Effector CD8-positive, alpha-beta T cell (primary cell): ENCODE measurements at places on chromosomes 1 and 21.

DNA sequence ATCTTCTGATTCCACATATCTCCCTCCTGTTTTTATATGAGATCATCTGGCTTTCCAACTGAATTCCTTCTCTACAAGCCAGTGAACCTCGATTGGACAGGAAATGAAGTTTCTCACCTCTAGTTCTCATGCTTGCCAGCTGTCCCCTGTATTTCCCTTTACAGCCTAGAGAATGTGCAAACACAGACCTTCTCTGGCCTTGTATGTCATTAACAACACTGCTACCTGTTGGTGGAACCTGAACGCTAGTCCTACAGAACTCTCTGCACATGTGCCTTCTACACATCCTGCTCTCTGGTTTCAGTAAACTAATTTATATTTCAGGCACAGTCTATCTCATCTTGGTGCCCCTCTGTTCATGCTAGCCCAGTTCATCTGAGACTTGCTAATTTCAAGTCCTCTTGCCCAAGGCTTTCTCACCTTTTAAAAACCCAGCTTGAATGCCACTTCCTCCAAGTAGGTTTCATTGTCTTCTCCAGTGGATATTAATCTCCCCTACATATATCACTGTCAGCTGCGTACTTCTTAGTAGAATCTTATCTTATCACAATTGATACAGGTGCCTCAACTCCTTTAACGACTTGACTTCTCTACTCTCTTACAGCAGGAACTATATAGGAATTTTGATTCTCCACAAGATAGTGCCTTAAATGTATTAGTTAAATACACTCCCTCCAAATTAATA lies 549.9 kb downstream of the PLPP3 start:
- DNase-seq, result no peak

DNA sequence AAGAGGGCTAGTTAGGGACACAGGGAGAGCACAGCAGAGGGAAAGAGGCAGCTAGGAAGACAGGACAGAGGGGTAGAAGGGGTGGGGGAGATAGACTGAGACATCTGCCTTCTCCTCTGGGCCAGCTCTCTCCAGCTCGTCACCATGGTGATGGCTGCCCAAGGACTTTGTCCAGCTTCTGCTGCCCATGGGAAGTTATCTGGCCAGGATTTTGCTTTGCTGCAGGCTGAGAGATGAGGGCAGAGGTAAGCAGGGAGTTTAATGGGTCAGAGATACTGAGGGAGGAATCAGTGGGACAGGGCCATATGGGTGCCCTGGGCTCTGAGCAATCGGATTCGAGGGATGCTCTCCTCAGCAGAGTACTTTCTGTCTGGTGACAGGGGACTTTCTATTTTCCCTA lies 34.5 kb upstream of the GPR37L1 start:
- DNase-seq, result no peak

DNA sequence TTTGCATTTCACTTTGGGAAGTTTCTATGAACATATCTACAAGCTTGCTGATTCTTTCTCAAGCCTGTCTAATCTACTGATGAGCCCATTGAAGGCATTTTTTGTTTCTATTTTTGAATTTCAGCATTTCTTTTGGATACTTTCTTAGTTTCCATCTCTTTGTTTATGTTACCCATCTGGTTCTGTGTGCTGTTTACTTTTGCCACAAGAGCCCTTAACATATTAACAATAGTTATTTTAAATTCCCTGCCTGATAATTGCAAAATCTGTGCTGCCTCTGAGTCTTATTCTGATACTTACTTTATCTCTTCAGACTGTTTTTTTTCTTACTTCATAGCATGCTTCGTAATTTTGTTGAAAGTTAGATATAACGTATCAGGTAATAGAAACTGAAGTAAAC lies 75.8 kb upstream of the ZRANB2 start:
- no peak for DNase-seq

GRCh38 chr1:93880731-93881130 lies 1.7 kb upstream of the DNTTIP2 start:
- no peak for DNase-seq

GRCh38 chr1:248751142-248751541 lies 4.4 kb downstream of the LYPD8 start:
- DNase-seq, result no peak

GRCh38 chr1:180141381-180141934 lies 13.2 kb upstream of the QSOX1 start:
- DNase-seq, result no peak

DNA sequence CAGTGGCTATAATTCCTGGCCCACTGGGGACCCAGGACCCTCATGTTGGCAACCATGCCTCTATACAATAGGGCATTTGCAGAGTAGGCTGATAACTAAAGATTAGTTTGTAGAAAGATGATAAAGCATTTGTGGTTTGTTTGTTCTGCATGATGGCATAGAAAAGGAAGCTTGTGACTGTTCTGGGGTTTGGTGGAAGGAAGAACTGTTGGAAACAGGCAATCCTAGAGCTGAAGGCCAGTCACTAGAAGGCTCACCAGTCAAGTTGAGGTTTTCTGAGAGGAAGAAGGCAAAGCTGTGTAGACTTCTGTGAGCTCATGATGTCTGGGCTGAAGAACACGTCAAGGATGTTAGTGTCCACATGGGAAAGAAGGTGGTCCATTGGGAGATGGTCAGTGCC lies 140.3 kb upstream of the VANGL1 start:
- DNase-seq, result no peak

DNA sequence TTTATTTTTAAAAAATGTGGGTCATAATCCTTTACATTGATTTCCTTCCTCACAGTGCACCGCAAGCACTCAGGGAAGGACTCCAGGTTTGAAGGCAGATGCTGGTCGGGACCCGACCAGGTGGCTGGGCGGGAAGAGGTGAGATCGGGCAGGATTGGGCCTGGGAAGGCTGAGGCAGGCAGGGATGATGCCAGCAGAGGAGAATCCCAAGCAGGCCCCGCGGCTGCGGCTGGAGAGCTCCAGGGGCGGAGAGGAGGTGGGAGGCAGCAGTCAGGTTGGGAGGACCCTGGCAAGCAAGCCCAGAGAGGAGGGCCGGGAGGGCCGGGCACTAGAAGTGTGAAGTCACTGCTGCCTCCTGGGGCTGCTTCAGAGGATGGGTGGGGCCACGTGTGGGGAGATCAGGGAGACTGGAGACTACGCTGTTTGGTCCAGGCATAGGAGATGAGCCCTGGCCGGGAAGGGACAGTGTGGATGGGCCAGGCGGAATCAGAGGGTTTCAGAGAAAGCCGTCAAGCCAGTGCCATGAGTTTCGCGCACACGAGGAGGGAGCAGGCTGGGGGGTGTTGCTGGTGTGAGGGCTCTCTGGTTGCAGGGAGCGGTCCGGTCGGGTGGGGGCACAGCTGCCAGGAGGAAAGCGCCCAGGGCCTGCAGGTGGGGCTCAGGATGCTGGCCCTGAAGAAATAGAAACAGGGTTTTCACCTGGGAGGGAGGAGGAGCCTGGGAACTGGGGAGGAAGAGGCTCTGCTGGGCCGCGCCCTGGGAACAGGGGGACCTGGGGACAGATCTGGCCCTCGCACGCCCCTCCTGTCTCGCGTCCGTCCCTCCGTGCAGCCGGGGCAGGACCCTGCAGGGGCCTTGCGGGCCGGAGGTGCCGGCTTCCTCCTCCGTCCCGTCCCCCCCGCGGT lies 888 bp upstream of the COL18A1 start:
- DNase-seq, result no peak

GRCh38 chr21:38734646-38735365 lies 70.9 kb upstream of the ETS2 start:
- no peak for DNase-seq

- DNase-seq, result no peak
Measured at GRCh38 chr1:190975827-190976226, 498.2 kb upstream of the BRINP3 start.

- DNase-seq, result no peak
Measured at GRCh38 chr1:169618367-169618766, 11.6 kb downstream of the SELP start.

DNA sequence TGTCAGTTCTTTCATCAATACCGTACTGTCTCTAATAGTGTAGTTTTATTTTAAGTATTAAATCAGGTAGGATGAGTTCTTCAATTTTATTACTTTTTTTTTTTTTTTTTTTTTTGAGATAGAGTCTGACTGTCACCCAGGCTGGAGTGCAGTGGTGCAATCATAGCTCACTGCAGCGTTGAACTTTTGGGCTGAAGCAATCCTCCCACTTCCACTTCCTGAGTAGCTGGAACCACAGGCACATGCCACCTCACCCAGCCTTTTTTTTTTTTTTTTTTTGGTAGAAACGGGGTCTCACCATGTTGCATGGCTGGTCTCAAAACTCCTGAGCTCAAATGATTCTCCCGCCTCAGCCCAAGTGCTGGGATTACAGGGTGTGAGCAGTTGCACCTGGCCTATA lies 44.3 kb downstream of the INAVA start:
- no peak for DNase-seq

GRCh38 chr21:34553151-34553952 lies 41.3 kb upstream of the KCNE1 start:
- no peak for DNase-seq

- DNase-seq, result no peak
Measured at GRCh38 chr1:104854529-104854928, 1104.8 kb downstream of the AMY1C start.

DNA sequence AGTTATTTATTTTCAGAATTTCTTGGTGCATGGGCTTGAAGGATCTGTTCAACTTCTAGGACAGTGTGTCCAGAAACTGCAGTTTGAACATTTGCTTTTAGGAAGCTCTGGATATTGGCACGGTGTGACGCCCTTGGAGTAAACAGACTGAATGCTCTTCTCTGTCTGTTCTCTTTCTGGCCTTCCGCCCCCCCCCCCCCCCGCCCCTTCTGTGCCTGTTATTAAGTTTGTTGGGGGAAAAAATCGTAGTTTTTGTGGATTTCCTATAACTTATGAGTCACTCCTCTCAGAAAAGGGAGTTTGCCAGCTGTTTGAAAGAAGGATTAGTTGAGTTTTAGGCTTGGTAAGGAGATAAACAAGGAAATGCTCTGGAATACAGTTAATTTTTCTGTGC lies 1.2 kb downstream of the KCTD3 start:
- no peak for DNase-seq

DNA sequence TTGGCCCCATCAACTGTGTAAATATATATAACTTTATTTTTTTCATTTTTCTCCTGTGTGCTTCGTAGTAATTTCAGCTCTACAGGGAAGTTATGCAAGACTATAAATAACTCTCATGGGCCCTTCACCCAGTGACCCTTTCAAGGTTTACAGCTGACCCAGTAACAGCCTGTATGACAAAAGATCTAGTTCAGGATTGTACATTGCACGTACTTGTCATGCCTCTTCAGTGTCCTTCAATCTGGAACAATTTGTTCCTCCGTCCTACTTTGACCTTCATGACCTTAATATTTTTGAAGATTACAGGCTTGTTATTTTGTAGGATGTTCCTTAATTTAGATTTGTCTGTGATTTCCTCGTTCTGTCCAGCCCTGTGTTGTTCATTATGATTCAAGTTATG lies 40.5 kb downstream of the BRINP2 start:
- no peak for DNase-seq

GRCh38 chr21:17402937-17403336 lies 109.9 kb upstream of the CXADR start:
- DNase-seq, result no peak

DNA sequence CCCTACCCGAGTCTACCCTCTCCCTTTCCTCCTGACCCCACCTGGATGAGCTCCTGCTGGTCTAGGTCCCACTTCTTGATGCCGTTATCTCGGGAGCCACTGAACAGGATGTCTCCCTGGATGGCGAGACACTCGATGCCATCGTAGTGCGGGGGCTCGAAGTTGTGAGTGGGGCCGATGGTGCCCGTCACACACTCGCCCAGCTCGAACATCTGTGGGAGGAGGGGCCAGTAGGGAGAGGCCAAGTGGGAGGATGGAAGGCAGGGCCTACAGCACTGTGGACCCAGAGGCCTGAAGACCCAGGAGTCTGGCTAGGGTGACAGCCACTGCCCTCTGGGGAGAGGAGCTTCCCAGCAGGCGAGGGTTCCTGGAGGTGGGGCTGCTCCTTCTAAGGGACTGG lies 48.1 kb downstream of the KIF21B start:
- DNase-seq, result no peak

- DNase-seq, result no peak
Measured at GRCh38 chr21:29793712-29794111, 146.1 kb downstream of the GRIK1 start.

DNA sequence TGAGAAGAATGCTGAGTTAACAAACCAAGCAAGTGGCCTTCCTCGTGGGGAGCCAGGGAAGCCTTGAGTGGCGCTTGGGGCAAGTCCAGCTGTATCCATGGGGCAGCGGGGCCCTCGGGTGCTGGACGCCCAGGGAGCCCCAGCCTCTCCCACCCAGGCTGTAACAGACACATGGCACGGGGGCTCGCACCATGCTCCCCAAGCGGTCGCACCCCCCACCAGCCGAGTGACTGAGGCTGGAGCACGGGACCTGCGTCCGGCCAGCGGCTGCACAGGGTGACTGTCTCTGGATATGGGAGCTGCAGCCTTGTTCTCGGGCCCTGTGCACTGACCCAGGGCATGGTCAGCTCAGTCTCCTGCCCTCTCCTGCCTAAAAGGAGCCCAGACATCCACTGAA lies 53.9 kb upstream of the ACTRT2 start:
- DNase-seq, result no peak

DNA sequence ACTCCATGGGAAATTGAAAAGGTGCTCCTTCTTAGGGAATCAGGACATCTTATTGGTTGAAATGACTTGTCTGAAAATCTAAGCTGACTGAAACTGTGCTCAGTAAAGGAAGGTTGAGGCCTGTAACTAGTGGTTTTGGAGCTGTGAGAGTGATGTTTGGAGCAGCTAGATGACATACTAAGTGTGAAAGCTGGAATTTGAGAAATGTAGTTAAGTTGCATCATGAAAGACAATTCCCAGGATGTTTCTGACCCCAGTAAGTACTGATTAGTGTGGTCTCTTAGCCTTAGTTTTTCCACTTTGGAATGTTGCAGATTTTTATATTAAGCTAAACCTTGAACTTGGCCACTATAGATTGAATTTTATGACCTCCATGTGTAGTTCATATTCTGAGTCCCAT lies 154.9 kb downstream of the PAPPA2 start:
- no peak for DNase-seq

DNA sequence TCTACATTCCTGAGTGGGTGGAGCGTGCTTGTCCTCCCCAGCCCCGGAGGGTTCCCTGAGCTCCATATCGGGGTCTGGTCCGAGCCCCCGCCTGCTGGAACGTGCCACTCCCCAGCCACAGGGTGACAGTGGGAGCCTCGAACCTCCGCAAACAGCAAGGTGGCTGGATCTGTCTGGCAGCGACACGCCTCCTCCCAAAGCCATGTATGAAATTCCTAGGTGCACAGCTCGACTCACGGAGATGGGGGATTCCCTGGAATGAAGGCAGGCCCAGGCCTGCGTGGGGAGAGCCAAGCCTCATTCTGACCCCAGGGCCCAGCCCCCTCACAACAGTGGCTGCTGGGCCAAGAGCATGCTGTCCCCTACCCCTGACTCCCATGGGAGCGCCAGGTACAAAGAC lies 32.9 kb downstream of the TP73 start:
- no peak for DNase-seq
